ENCODE measurements at places on chromosomes 3 and 15. TPM values are rescaled to one million over a fixed set of nuclear protein-coding genes. Genes with fewer than 3 reads are reported as not detected.
A peak's percentile ranks its signal among the peaks of the same experiment; 100 is the strongest.

GRCh38 chr15:39434751-39435238 is 146.1 kb upstream of the THBS1 start:
- H3K27ac ChIP-seq: no peak overlapping the region
- H3K36me3 ChIP-seq: no peaks in the 10 kb centered on the region
- H3K4me3 ChIP-seq: no peak overlapping the region
- no peak for DNase-seq

DNA sequence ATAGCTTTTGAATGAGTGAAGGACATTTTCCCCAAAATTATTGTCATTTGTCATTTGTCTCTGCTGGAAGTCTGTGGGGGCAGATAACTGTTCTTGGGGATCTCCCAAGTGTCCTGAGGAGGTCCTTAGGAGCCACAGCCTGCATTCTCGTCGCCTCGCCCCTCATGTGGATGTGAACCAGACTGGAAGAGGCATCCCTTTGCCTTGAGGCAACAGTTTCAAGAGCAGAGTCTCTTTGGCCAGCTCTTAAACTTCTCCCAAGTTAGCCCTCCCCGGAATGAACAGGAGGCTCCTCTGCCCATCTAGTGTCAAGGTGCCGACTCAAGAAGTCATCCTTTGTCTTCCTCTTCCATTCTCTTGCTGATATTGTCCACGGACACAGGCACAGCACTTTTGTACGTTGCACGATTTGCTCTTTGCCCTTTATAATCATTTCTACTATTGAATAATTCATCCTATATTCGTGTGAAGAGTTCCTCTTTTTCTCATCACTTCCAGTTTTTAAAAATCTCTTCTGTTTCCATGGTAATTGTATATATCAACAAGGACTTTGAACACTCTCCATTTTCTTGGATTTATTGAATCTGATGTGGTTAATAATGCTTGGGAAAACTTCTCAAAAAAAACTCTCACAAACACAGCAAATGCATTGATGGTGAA is 40.8 kb upstream of the CD47 start:
- peak overlapping the region; percentile 56 for H3K27ac ChIP-seq
- peak overlapping the region; percentile 2 for H3K4me3 ChIP-seq
- DNase-seq: no peak
- H3K4me1 ChIP-seq: peaks cover 69% of the 10 kb centered on the region

DNA sequence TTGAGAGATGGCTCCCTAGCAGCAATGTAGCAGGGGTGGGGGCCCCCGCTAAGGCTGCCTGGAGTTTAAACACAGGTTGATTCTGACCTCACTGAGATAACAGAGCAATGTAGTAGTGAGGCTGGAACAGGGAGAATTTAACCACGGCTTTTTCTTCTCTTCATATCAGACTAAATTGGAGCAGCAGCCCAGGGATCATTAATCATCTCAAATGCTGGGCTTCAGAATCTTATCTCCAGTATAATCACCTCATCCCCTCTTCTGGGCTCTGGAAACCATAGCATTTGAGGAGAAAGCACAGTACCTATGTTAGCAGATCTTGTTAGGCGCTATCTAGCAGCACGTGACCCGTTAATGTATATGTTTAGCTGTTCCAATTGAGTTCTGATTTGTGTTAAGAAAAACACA is 25.4 kb upstream of the DET1 start:
- H3K4me3 ChIP-seq: no peak overlapping the region
- peaks cover 85% of the 10 kb centered on the region for H3K27me3 ChIP-seq
- H3K27ac ChIP-seq: no peak overlapping the region
- no peaks in the 10 kb centered on the region for H3K4me1 ChIP-seq

DNA sequence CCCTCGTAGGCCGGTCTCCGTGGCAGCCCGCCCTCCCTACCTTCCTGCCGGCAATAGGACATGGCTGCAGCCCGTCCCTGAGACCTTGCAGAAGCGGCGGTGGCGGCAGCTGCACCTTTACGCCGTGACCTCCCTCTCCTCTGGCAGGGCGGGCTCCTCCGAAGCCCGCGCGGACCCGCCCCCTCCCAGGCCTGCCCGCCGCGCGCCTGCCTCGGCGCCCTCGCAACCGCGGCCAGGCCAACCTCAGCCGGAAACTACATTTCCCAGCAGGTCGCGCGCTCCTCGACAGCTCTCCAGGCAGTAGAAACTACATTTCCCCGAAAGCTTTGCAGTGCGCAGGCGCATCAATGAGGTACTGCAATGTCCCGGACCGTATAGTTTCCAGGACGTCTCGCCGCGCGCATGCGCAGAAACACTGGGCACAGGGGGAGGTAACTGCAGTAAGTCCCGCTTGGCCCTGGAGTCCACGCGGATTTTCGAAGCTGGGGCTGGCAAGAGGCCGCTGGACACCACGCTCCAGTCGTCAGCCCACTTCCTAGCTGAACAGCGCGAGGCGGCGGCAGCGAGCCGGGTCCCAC is at the start of the genes CHCHD4 and TMEM43:
Gene CHCHD4, minus strand, starts transcription at position 256 of the 578 bp plus-strand sequence. Its CDS starts 194 bp downstream, at position 62.
Gene TMEM43, plus strand, starts transcription at position 438 of the 578 bp plus-strand sequence. CDS start 142 bp downstream, outside the sequence.
- peaks cover 33% of the 10 kb centered on the region for H3K36me3 ChIP-seq
- peak; percentile 95 for DNase-seq
- peaks cover 23% of the 10 kb centered on the region for H3K4me1 ChIP-seq
- no peaks in the 10 kb centered on the region for H3K27me3 ChIP-seq

BNC1 gene
- not detected for total RNA-seq

- H3K4me3 ChIP-seq: peak overlapping the region; percentile 3
- peak overlapping the region; percentile 28 for H3K27ac ChIP-seq
- no peaks in the 10 kb centered on the region for H3K36me3 ChIP-seq
- peaks cover 23% of the 10 kb centered on the region for H3K4me1 ChIP-seq
These were observed 367.0 kb upstream of the UBE2E2 start for GRCh38 chr3:22836131-22836530.

- no peak for DNase-seq
- H3K36me3 ChIP-seq: no peaks in the 10 kb centered on the region
These were observed 36.2 kb upstream of the SLC6A6 start for GRCh38 chr3:14366248-14366647.

GRCh38 chr15:101712078-101712477 is 12.2 kb downstream of the TARS3 start:
- H3K27me3 ChIP-seq: no peaks in the 10 kb centered on the region
- H3K36me3 ChIP-seq: no peaks in the 10 kb centered on the region
- H3K4me1 ChIP-seq: peaks cover 9% of the 10 kb centered on the region
- H3K4me3 ChIP-seq: no peak overlapping the region
- H3K27ac ChIP-seq: no peak overlapping the region
- DNase-seq: no peak

WNT7A gene
- total RNA-seq: 2.7 TPM

GRCh38 chr3:30904996-30905395 is 10.5 kb upstream of the GADL1 start:
- H3K27ac ChIP-seq: no peak overlapping the region
- DNase-seq: no peak
- H3K4me1 ChIP-seq: no peaks in the 10 kb centered on the region
- no peaks in the 10 kb centered on the region for H3K36me3 ChIP-seq
- peaks cover 30% of the 10 kb centered on the region for H3K27me3 ChIP-seq

DNA sequence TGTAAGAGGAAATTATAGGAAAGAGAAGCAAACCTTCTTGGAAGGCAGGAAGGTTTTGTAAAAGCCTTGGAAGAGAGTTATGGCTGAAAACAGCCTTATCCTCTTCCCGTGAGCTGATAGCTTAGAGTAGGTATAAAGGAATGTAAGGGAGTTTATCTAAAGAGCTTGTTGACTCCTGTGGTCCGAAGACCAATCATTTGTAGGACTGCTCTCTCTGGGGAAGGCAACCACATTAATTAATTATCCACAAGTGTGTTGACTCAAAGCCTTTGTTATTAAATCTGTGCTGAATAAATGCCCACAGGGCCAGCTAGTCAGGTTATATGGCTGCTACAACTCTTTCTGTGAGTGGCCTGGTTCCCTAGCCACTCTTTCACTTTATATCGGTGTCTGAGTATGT is 452.1 kb upstream of the RASGRP1 start:
- no peak overlapping the region for H3K27ac ChIP-seq
- H3K36me3 ChIP-seq: no peaks in the 10 kb centered on the region
- no peaks in the 10 kb centered on the region for H3K4me1 ChIP-seq
- no peak overlapping the region for H3K4me3 ChIP-seq

DNA sequence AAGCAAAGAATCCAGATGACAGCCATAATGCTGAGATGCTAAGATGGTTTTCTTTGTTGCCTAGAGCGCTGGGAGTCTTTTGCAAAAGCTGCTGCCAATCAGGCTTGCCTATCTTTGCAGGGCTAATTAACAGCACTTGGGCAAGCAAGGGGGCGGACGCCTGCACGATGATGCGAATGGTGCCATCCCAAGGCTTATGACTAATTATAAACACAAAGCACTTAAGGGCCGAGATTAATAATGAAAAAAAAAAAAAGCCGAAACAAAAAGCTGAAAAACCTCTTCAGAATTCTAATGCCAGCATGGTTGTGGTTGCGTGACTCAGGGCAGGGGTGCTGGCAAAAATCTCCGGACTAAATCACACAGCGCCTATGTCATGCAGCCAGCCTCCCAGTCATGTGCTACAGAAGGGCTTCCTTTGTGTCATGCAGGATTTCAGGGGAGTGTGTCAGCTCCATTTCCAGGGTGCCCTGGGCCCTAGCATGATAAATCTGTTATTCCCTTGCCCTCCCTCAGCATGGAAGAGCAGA is 185.0 kb upstream of the ANKRD28 start:
- H3K4me1 ChIP-seq: no peaks in the 10 kb centered on the region
- H3K27ac ChIP-seq: no peak overlapping the region
- H3K27me3 ChIP-seq: no peaks in the 10 kb centered on the region
- no peak overlapping the region for H3K4me3 ChIP-seq

ATR gene
- total RNA-seq: 70.5 TPM

Data from Calu3 (cell line).